Omental fat pad (tissue), 4 donors: ENCODE measurements at places on chromosomes 6 and 20. TPM values are rescaled to one million over a fixed set of nuclear protein-coding genes. Genes with fewer than 3 reads are reported as not detected.

Gene SAMD3
- 2.1 TPM for total RNA-seq

Gene CD24
- total RNA-seq, result 0.84 TPM

GRCh38 chr6:52098721-52099120 is 11.3 kb upstream of the PKHD1 start:
- DNase-seq, result no peak

GRCh38 chr6:52420668-52421358 is 671 bp downstream of the EFHC1 start:
- DNase-seq, result no peak

DNA sequence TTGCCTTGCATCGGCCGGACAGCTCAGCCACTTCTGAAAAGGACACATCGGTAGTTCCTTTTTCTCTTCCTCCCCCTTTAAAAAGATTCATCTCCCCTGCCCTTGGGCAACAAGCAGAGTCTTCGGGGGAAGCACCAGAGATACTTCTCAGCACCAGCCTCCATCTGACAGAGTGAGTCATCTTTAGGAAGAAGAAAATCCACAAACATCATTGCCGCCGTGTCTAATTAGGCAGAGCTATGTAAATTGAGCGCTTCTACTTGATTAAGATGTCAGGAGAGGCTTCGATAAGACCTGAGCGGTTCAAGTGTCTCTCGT is 186.4 kb downstream of the TAF4 start:
- no peak for DNase-seq

DNA sequence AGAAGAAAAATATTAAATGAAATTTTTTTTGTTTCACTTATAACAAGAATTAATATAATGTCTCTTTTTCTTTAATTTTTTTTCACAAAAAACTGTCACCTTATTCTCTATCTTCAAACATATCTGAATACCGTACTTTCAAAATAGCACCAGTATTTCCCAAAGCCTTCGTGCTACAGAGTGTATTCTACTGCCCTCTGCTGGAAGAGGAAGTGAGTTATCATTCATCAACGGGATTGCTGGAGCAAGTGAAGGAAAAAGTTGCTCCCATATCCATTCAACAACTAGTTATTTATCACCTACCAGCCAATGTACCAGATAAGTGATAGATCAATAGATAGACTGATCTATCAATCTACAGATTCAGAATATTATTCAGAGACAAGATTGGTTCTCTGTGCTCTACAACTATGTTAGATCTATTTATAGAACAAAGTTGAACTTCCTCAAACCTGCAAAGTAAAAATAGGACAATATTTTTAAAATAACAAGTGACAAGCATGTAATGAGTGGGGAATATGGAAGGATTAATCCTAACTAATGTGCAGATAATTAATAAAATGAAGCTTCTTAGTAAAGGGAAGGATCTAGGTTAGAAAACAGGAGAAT is 26.7 kb upstream of the TFAP2B start:
- no peak for DNase-seq
